Muscle of back (tissue), 13 donors: ENCODE measurements at places on chromosomes 16 and 17.

DNA sequence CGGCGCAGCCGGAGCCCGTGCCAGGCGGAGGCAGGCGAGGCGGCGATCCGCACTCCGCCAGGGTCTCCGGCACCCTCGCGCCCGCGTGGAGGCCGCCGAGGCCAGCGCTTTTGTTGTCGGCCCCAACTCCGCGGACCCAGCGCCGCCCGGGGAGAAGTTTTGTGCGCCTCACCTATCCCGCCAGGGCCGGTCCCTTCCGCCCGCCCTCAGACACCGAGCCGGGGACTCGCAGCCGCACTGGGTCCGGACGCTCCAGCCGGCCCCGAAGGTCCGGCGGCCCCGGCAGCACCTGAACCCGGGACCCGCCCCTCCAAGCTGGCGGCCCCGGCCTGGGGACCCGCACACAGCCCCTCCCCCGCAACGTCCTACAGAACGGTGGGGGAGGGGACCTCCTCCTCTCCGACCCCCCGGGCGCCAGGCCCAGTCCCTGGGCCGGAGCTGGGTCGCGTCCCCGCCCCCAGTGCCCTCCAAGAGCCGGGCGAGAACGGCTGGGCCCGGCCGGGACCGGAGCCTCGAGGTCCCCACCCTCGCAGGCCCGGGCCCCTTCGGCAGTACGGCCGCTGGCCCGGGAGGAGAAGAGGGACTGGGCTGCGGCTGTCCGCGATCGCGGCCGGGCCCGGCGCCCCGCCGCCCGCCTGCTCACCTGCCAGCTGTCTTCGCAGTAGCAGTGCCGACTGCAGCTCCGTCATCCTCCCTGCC lies 698 bp downstream of the UBE2G1 start:
- DNase-seq: peak; percentile 83

GRCh38 chr16:78906135-78906534 lies 694.4 kb downstream of the MAF start:
- no peak for DNase-seq

DNA sequence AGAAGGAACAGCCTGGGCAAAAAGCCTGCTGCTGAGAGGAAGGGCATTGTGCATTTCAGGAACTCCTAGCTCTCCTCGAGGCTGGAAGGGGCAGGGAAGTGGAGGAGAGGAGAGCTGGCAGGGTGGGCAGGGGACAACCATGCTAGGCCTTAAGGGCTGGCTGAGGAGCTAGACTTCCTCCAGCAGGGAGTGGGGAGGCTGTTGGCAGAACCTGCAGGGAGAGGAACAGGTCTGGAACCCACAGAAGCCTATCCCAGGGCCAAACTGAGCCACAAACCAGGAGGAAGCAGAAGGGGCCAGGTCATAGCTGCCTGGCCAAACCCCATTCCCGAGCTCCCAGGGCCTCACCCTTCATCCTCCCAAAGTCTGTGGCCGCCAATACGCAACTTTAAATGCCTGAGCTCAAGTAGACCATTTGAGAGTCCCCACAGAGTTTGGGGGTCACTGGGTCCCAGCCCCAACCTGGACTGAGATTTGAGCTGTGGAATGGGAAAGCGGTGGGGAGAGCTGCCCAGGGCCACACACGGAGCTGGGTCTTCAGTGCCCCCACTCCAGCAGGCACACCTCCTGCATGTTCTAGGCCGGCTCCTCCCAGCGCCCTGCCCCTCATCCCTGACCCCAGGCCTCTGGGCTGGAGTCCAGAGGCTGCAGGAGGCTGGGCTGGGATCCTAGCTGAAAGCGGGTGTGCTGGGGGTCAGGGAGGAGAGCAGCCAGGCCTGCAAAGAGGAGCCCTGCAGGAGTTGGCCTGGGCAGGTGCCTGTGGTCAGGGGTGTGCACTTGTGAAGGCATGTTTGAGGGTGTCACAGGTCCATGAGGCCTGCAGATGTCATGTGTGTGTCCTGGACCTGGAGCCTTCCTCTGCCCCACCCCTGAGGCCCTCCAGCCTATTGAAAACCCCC lies 4.5 kb downstream of the CDH5 start:
- no peak for DNase-seq

DNA sequence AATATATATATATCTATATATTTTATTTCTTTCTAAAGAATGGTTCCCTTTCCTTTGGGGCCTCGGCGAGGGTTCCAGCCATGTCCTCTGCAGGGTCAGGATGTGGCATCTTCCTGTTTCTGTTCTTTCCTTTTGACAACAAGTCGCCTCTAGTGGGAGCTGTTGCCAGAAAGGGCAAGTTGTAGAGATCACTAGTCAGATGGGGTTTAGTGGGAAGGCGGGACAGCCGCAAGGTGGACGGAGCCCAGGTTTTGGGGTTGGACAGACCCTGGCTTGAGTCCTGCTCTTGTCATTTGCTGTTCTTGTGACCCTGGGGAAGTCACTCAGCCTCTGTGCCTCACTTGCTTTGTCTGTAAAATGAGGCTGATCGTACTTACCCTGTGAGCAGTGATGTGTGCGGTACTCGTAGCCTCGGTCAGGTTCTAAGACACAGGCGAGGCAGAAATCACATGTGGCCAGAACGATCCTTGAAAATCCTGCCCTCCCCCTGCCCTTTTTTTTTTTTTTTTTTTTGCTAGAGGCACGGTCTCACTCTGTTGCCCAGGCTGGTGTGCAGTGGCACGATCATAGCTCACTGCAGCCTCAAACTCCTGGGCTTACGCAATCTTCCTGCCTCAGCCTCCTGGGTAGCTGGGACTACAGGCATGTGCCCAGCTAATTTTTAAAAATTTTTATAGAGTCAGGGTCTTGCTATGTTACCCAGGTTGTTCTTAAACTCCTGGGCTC lies 80.1 kb downstream of the ABCC6 start:
- no peak for DNase-seq
